ENCODE measurements at places on chromosomes 7 and 10.

DNA sequence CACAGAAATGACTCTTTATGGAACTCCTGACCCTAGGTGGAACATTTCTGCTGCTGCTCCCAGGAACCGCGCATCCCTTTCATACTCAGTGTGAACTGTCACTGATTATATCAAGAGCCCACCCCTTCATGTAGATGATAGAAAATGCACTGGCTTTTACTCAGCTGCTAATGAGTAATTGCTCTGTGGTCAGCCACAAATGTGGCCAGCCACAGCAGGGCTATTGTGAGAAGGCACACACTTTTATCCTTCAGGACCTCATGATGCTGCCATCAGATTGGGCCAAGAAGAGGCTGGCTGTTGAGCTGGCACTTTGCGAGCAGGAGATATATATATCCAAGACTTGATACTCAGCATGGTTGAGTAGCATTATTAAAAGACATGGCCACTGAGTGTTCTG lies 124.7 kb downstream of the CFAP58 start:
- DNase-seq, result no peak

GRCh38 chr7:83478616-83479015 lies 170.3 kb downstream of the SEMA3E start:
- DNase-seq, result no peak

DNA sequence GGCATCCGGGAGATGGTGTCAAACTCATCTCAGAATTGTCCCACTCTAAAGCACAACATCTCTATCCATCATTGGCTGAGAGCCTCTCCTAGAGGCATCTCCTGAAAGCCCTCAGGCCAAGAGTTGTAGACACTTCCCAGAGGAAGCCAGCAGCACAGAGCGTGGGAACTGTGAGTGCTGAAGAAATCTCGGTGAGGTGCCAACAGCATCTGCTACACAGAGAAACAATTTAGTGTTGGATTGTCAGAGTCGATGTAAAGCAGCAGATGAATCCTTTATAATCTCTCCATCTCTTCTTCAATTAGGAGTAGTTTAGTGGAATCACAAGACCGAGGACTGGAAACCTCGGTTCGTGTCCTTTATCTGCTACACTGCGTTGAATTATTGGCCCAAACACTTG lies 172.2 kb downstream of the C7orf25 start:
- DNase-seq, result no peak

- peak; percentile 52 for DNase-seq
Measured at GRCh38 chr7:39073432-39073831, 95.7 kb downstream of the POU6F2 start.

DNA sequence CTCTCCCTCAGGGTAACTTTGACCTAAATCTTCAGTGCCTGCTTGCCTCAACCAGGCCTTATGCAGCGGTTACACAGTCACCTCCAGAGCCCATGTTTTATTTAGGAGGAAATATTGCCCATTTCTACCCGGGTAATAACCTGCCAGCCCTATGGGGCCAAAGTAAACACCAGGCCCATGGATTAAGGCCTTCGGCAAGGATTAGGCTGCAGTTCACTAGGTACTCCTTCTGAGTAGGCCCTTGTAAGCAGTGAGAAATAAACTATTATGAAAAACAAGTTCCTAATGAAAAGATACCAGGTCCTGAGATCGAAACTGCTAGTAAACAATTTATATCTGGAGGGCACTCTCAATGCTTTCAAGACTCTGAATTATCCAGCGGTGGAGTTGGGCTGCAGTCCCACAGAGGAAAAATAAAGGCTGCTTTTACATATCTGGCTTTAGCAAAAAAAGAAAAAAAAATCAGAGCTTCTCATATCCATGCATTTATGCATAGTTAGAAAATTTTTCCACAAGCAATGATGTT lies 3.7 kb upstream of the HOXA10 start:
- no peak for DNase-seq

DNA sequence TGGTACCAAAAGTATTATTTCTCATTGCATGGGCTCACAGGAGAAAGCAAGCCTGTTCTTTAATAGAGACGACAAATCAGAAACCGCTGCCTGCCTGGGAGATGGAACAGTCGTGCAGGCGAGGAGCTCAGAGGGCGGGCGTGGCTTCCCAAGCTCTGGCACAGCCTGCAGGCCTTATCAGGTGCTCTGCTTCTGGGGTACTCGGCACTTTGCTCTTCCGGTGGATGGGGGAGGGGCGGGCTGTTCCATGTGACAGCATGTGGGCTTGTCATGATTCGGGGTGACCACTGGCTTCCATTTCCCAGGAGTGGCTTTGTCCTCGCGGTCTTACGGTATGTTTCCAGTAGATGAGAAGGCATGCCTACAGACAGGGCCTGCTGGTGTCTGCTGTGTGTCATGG lies 228.6 kb downstream of the MGMT start:
- no peak for DNase-seq

DNA sequence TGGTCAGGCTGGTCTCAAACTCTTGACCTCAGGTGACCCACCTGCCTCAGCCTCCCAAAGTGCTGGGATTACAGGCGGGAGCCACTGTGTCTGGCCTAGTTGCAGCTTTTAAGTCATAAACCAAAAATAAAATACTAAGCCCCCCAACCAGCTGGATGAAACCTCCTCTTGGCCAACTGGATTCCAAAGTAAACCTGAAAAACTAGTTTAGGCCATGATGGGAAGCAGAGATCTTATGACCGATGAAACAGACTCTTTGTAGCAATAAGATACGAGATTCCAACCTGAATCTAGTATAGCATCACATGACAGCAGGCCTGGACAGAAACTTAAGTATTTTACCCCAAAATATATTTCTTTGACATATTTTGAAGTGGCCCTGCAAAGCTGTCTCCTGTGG lies 9.1 kb upstream of the MCM10 start:
- DNase-seq, result peak; percentile 34

DNA sequence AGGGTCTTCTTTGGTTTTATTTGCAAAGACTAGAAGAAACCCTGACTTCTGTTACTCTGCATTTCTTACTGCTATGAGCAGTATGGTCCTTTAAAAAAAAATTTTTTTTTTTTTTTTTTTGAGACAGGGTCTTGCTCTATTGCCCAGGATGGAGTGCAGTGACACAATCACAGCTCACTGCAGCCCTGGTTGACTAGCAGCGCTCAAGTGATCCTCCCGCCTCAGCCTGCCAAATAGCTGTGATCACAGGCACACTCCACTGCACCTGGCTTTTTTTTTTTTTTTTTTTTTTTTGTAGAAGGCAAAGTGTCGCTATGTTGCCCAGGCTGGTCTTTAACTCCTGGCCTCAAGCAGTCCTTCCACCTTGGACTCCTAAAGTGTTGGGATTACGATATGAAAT lies 17.4 kb downstream of the CNNM2 start:
- no peak for DNase-seq

DNA sequence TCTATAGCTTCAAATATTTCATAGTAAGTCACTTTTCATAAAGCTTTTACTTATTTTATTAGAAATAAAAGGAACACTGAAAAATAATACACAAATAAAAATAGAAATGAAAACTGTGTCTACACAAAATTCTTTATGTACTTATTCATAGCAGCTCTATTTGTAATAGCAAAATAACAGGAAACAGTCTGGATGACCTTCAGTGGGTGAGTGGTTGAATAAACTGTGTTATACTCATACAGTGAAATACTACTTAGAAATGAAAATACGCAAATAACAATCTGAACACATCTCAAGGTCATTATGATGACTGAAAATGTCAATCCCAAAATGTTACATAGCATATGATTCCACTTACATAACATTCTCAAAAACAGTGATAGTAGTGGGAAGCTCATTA lies 138.7 kb upstream of the PCLO start:
- no peak for DNase-seq

GRCh38 chr10:117214401-117214800 lies 17.1 kb downstream of the KCNK18 start:
- no peak for DNase-seq

DNA sequence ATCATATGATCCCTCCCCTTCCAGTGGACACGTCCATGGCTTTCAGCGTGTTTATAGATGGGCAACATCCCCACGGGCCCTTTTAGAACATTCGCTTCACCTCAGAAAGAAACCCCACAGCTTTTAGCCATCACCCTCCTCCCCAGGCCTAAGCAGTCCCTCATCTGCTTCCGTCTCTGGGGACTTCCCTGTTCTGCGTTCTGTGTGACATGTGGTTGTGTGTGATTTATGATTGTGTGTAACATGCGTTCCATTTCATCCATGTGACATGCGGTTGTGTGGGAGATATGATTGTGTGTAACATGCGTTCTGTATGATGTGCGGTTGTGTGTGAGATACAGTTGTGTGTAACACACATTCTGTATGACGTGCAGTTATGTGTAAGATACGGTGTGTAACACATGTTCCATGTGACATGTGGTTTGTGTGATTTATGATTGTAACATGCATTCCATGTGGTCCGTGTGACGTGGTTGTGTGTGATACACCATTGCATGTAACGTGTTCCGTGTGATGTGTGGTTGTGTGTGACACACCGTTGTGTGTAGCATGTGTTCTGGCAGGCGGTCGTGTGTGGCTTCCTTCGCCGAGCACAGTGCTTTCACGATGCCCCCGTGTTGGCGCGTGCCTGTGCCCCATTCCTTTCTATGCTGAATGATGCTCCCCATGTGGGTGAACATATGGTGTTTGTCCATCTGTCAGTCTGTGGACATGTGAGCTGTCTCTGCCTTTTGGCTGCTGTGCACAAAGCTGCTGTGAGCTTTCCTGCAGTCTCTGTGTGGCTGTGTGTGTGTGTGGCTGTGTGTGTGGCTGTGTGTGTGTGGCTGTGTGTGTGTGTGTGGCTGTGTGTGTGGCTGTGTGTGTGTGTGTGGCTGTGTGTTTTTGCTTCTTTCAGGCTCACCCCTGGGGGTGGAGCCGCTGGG lies 26.2 kb downstream of the PWWP2B start:
- DNase-seq, result no peak

- peak; percentile 12 for DNase-seq
Measured at GRCh38 chr10:36534471-36535002, 590.9 kb upstream of the ANKRD30A start.

DNA sequence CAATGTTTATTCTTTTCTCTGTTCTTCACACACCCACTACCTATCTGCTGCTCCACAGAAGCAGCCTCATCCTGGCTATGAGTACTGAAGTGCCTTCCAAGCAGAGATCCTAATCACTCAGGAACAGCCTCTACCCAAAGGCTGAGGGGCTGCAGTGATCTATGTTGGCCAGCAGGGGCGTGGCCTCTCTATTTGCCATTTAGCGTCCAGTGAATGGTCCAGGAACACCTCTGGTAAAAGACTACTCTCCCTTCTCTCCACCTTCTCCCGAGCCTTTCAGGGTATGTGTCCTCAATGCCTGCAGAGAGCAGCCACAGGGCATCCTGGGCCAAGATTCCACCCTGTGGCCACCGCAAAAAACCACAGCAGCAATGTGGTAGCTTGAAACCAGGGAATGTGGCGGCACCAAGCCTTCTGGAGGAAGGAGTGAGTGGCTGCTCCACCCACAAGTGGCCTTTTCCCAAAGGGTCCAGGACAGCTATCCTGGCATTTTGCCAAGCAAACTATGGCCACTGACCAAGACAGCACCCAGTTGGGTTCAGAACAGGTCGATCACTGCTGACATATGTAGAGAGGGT lies 70.9 kb downstream of the SYPL1 start:
- no peak for DNase-seq

- DNase-seq, result no peak
Measured at GRCh38 chr10:103814626-103815370, 40.6 kb downstream of the SH3PXD2A start.

- DNase-seq, result no peak
Measured at GRCh38 chr10:96456296-96456840, 57.4 kb downstream of the TLL2 start.

DNA sequence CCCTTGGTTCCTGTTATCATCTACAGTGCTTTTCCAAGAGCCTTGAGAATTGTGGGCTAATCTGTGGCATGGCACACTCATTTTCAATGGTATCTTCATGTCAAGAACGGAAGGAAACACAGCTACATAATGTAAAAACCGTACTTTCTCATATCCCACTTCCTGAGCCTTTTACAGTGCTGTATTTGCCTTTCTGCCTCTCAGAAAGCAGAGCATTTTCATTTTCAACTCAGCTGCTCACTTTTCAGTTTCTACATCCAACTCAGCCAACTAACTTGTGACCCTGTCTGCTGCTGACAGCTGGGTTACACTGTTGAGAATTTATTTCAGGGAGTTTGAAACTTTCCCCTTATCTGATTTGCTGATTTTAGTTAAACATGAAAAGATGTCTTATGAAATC lies 875.8 kb upstream of the KCND2 start:
- DNase-seq, result no peak

DNA sequence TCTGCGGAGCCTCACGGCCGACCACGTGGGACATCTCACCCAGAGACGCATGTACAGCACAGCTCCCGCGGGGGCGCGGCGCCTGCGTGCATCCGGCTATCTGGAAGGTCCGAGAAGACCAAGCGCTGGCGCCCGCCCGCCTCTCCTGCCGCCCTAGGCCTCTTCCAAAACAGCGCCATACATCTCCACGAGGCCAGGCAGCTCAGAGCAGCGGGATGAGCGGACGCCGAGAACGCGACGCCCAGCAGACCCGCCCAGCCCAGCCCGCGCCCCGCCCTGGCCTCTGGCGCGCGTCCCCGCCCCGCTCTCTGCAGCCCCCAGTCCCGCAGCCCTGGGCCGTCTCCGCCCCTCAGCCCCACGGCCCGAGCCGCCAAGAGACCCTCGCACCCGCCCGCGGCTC lies 20.3 kb upstream of the LANCL2 start:
- DNase-seq, result no peak

GRCh38 chr10:71125749-71126107 lies 86.6 kb upstream of the UNC5B start:
- DNase-seq, result no peak

DNA sequence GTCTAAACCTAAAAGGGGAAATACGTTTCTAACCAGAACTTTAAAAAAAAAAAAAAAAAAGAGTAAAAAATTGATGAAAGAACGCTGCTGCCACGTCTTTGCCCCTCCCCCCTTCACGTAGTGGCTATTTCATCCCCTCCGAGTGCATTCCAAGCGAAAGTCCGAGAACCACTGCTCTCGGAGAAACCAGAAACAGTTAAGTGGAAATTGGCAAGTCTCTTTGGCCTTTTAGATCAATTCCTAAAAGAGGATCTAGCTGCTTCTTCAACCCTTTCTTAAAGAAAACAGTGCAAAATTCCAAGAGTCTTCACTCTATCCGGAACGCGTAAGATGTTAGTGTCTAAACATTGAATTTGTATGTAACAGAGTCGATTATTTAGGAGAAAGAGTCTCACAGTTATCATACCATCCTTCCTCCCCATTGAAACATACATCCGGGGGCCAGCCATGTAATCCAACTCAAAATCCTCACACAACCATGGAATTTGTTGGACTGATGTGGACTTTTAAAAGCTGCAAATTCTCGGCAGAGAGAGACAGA lies 1.1 kb downstream of the P4HA1 start:
- DNase-seq, result peak; percentile 88

DNA sequence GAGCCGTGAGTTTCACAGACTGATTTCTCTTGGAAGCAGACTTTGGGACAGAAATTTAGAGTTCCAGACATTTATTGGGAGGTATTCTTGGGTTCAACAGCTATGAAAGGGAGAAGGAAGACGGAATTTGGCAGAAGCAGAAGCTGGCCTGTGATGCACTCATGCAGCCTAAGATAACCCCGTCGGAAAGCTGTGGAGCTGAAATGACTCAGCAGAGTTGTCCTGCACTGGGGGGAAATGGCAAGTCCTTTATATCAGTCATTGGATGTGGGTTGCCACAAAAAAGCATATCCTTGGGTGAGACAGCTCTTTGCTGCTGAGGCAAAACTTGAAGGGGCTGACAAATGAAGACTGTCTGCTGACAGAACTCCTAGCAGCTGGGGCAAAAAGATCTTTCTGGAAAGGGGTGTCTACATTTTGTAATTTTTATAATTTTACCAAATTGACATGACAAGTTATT lies 11.5 kb upstream of the MICU1 start:
- DNase-seq, result peak; percentile 13
